Thyroid gland (tissue), 4 donors: ENCODE measurements at places on chromosomes 5 and 9. TPM values are rescaled to one million over a fixed set of nuclear protein-coding genes. Genes with fewer than 3 reads are reported as not detected.

Gene CNTNAP3
- total RNA-seq, result 11.5 TPM

Gene SH3PXD2B
- 22.0 TPM for total RNA-seq

Gene CERT1
- total RNA-seq, result 87.5 TPM

Gene AIF1L
- 76.1 TPM for total RNA-seq

Gene TUSC1
- 41.1 TPM for total RNA-seq

Gene GARIN3
- total RNA-seq, result not detected

Gene TLX3
- not detected for total RNA-seq

Gene FST
- total RNA-seq, result 1.7 TPM

Gene MARCOL
- not detected for total RNA-seq

Gene C9orf50
- total RNA-seq, result not detected
